WTC11 (cell line): ENCODE measurements at places on chromosomes 1 and 21. TPM values are rescaled to one million over a fixed set of nuclear protein-coding genes. Genes with fewer than 3 reads are reported as not detected.

The S100A1 gene
- 1.3 to 2.0 TPM (median 1.7 TPM) in 3 replicates for total RNA-seq

The SLC35A3 gene
- 14.1 to 15.9 TPM (median 14.5 TPM) in 3 replicates for total RNA-seq

The PLPPR4 gene
- total RNA-seq: 1.1 to 1.4 TPM (median 1.3 TPM) in 3 replicates

The OMA1 gene
- 10.5 to 13.1 TPM (median 11.7 TPM) in 3 replicates for total RNA-seq
